Endothelial cell (in vitro differentiated cells): ENCODE measurements at places on chromosomes 7 and 10.

DNA sequence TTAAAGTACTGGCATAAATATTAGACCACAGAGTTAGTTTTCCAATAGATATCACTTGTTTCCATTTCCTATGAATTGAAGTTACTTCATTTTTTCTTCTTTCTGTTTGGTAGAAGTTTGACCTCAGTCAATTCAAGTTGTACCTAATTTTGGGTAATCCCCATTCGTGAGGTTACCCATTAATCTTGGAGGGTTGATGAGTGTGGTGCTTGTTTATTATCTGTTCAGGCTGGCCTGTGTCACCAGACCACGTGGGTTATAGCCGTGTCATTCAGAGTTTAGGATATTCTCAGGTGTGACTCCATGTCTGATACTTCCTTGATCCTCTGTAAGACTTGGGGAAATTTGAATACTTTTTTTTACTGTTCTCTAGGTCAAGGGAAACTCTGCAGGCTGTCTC lies 133.9 kb upstream of the TPK1 start:
- no peak for DNase-seq

GRCh38 chr7:12638851-12639456 lies 48.5 kb upstream of the ARL4A start:
- no peak for DNase-seq

- no peak for DNase-seq
Measured at GRCh38 chr7:22827563-22827962, 4.9 kb upstream of the TOMM7 start.

- peak; percentile 73 for DNase-seq
Measured at GRCh38 chr10:100482181-100482833, 19.5 kb downstream of the WNT8B start.

DNA sequence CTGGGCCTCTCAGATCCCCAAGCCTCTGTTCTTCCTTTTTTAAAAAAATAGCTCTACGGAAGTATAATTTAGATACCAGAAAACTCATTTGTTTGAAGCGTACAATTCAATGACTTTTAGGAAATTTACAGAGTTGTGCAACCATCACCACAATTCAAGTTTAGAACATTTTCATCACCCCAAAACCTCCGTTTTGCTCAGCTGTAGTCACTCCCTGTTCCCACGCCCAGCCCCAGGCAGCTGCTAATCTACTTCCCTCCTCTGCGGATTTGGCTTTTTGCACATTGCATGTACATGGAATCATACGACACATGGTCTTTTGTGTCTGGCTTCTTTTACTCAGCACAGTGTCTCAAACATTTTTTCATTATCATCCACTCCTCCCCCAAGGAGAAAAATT lies 229.2 kb downstream of the TCF7L2 start:
- DNase-seq: no peak

GRCh38 chr10:66144016-66144415 lies 781.8 kb upstream of the LRRTM3 start:
- no peak for DNase-seq

- no peak for DNase-seq
Measured at GRCh38 chr10:125257521-125258108, 97.3 kb upstream of the CTBP2 start.

- DNase-seq: no peak
Measured at GRCh38 chr10:649798-650440, 39.5 kb downstream of the DIP2C start.

DNA sequence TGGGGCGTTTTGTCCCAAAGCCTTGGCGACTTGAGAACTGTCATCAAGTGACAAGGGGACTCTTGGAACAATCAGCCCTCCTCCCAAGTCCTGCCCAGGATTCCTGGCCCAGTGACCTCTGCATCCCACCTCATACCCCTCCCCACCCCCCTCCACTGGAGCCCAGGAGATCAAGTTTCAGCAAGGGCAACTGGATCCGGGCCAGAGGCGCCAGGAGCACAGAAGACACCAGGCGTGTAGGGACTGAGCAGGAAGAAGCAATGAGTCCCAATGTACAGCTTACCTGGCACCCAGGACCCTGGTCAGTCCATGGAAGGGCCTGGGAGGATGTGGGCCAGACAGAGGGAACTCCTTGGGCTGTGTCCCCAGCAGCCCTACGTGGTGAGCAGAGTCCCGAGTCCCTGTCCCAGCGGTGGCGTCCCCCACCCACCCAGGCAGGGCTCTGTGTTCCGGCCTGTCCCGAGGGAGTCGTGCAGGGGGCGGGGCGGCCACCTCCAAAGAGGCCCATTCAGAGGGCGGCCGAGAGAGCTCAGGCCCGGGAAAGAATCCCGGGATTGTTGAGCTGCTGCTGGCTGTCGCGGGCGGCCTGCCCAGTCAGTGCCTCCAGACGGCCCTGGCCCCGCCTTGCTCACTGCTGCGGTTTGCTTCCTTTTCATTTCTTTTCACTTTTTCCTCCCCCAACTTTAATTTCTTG lies 254.1 kb downstream of the TNS3 start:
- DNase-seq: peak; percentile 61

- DNase-seq: no peak
Measured at GRCh38 chr7:24793982-24794648, 36.9 kb upstream of the GSDME start.

GRCh38 chr7:113799896-113800295 lies 118.9 kb downstream of the PPP1R3A start:
- DNase-seq: no peak

- DNase-seq: no peak
Measured at GRCh38 chr7:157690058-157690832, 353.4 kb downstream of the DNAJB6 start.
